ENCODE measurements at places on chromosomes 5 and 9. TPM values are rescaled to one million over a fixed set of nuclear protein-coding genes. Genes with fewer than 3 reads are reported as not detected.
A peak's percentile ranks its signal among the peaks of the same experiment; 100 is the strongest.

GRCh38 chr5:168831383-168831782 is 252.2 kb upstream of the PANK3 start:
- no peaks in the 10 kb centered on the region for H3K27me3 ChIP-seq
- H3K4me3 ChIP-seq = no peak overlapping the region
- no peaks in the 10 kb centered on the region for H3K36me3 ChIP-seq

- no peak overlapping the region for H3K4me3 ChIP-seq
- H3K36me3 ChIP-seq = no peaks in the 10 kb centered on the region
- no peaks in the 10 kb centered on the region for H3K27me3 ChIP-seq
- DNase-seq = no peak
- H3K27ac ChIP-seq = no peak overlapping the region
- no peaks in the 10 kb centered on the region for H3K4me1 ChIP-seq
Measured at GRCh38 chr9:128026773-128027541, 40.2 kb downstream of the NAIF1 start.

DNA sequence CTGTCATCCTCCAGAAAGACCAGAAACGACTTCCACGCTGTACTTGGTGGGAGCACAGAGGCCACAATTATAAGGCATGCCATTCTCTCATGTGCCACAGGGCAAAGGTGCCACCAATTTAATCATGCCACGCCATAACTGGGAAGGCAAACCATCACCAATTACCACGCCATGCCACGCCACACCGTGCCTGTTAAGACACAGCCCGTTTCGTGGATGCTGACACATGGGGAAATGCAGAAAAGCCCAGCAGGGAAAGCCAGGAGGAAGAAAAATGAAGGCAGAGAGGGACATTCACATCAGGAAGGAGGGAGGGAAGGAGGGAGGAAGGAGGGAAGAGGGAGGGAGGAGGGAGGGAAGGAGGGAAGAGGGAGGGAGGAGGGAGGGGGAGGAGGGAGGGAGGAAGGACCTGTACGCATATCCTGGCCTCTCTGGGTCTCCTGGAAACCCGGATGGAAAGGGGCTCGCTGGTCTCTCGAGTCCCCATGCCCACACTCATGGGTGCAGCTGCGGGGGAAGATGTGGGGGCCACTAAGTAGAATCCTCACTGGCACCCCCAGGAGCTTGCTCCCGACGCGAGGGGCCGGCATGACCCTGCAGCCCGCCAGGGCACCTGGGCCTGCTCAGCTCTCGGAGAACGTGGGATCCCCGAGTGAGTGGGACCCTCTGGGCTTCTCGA is 61.7 kb upstream of the UBAC1 start:
- peaks cover 4% of the 10 kb centered on the region for H3K4me1 ChIP-seq
- H3K27ac ChIP-seq = no peak overlapping the region

GRCh38 chr5:179275941-179276837 is 69.1 kb downstream of the ADAMTS2 start:
- peak overlapping the region; percentile 98 for H3K27ac ChIP-seq
- H3K27me3 ChIP-seq = no peaks in the 10 kb centered on the region
- H3K36me3 ChIP-seq = no peaks in the 10 kb centered on the region
- peaks cover 12% of the 10 kb centered on the region for H3K4me1 ChIP-seq
- DNase-seq = peak; percentile 97

Gene SNCB
- not detected for total RNA-seq

Gene NDFIP1
- 53.2 TPM for total RNA-seq

Gene PNPLA7
- 2.1 TPM for total RNA-seq

Gene IGFBPL1
- total RNA-seq = 0.55 TPM

Measured in uterus (tissue), 4 donors.